Thyroid gland (tissue), 4 donors: ENCODE measurements at places on chromosomes 3 and 15.

- DNase-seq = no peak
These were observed 70.6 kb downstream of the SMAD6 start for GRCh38 chr15:66772604-66773128.

DNA sequence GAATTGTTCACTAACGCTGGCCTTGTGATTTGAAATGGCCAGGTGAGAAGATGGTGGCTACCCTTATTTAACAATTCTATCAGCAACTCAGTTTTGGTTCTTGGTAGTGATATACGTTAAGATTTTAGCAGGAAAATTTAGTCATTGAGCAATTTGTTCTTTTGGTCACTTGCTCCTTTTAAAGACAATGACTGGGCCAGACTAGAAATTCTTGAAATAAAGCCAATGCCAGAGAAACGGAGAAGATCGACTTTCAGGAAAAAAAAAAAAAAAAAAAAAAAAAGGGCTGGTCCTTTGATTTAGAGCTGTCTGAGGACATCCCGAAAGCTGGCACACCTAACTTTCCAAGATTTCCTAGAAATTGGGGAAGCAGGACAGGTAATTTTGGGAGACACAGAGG is 178.5 kb downstream of the FNDC3B start:
- DNase-seq = no peak

GRCh38 chr3:11238880-11239279 is 33.3 kb upstream of the ATG7 start:
- no peak for DNase-seq

GRCh38 chr3:61134532-61134931 is 116.7 kb downstream of the FHIT start:
- DNase-seq = no peak

DNA sequence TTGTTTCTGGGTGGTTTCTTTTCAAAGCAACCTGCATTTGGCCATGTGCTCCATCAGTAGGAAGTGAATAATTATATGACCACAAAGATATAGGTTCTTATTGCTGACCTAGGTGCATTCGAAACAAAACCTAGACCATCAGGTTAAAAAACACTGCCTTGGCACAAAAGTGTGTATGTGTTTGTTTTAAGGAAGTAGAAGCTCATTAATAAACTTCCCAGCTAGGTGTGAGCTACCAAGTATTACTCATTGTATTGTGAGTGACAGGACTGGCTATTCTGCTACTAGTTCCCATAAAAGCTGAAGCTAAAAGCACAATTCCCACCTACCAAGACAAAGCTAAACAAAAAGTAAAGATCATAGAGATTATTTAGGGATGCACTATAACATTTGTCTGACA is 168.2 kb downstream of the TP63 start:
- DNase-seq = no peak

DNA sequence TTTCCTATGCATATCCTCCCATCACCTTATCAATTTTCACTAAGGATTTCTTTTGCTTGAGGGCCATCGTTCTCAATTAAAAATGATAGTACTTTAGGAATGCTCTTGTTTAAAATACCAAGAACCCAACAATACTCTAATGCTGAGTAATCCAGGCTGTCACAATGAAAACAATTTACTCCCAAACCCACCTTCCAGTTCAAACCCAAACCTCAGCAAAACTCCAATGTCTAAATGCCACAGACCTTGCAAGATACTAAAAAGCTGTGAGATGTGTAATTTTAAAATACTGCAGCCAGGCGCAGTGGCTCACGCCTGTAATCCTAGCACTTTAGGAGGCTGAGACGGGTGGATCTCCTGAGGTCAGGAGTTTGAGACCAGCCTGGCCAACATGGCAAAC is 889.8 kb downstream of the ROBO1 start:
- no peak for DNase-seq
